Substantia nigra (tissue), 51 donors: ENCODE measurements at places on chromosomes 13 and 19.

DNA sequence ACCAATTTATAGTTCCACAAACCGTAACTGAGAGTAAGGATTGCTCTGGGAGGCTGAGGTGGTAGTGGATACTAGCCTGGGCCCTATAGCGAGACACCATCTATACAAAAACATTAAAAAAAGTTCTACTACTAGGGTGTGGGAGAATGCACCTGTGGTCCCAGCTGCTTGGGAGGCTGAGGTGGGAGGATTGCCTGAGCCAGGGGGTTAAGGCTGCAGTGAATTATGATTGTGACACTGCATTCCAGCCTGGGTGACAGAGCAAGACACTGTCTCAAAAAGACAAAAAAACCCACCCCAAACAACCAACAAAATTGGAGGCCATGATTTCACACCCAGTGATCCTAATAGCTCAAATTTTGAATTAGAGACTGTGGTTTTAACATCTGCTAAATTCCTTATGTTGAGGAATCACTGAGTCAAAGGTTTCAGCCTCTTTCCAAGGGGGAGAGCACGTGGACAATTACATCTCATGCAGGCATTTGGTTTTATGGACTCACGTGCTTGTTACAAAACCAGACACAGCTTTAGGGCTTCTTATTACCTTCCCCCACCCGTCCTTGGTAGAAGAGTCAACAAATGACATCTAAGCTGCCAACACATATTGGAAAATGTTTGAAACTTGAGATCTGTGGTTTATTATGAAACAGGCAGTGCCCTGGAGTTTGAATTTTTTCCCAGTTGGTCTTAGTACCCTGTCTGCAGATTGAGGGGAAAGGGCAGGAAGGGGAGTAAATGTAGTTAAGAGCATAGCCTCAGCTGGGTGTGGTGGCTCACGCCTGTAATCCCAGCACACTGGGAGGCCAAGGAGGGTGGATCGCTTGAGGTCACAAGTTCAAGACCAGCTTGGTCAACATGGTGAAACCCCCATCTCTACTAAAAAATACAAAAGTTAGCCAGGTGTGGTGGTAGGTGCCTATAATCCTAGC, 18.5 kb downstream of the CYP2A6 start:
- DNase-seq, result no peak

DNA sequence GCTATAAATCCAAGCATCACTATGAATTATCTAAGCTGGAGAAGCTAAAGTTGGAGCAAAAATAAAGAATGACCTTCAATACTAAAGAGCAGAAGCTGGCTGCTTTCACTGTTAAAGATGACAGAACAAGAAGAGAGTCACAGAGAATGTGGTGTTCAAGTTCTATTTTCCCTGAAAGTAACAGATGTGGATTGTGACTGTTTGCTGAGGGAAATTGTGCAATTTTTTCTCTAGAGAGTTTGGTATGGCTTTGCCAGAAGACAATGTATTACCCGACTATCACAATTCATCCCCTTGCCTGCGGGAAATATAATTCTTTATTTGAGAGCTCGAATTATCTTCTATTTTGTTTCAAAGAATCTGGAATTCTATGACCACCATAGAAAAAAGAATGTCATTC, 83.1 kb downstream of the TNFSF13B start:
- DNase-seq, result no peak

DNA sequence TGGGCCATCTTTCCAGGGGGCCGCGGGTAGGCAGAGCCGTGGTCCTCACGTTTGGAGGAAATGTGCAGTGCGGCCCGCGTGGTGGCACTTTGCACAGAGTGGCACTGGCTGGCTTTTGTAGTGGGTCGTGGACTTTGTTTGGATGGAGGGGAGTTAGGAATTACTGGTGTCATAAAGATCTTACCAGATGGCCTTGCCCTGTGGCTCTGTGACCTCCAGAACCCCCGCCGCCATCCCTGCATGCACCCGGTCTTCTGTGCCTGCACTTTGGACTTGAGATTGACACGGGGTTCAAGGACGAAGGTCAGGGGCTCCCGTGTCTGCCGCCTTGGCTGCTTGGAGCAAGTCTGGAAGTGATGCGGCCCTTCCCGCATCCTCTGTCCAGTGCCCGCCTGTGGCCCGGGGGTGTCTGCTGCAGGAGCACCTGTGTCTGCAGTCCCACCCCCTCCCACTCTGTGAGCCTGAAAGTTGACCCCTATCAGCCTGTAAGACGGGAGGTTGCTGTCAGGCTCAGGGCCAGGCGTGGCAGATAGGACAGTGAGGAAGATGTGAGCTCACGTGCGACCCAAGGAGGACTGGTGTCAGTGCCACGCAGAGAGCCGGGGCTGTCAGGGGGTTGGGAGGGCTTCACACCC, 2.2 kb downstream of the GNA11 start:
- DNase-seq, result no peak

DNA sequence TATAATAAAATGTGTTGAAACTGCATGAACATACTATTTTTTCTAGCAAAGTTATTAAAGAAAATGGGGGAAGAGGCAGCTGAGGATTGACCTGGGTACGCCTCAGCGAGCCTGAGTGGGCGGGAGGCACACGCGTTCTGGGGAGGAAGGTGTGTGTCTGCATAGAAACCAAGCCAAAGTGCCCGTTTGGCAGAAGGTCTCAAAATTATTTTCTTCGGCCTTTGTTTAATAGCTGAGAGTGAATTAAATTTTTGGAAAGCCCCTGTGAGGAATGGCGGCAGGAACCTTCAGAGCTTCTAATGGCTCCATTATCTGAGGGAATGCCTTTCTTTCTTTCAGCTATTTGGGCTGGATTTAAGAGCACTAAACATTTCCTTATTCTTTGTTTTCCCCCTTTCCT, 5.2 kb downstream of the ZIC2 start:
- no peak for DNase-seq

GRCh38 chr19:46596008-46596407, 5.1 kb upstream of the CALM3 start:
- DNase-seq, result no peak

- DNase-seq, result peak; percentile 79
Observed at GRCh38 chr19:36605101-36605876, at the start of gene ZNF382. ZNF382 (plus strand) TSS chr19:36605313; CDS start chr19:36609915, 4,602 bp downstream.

DNA sequence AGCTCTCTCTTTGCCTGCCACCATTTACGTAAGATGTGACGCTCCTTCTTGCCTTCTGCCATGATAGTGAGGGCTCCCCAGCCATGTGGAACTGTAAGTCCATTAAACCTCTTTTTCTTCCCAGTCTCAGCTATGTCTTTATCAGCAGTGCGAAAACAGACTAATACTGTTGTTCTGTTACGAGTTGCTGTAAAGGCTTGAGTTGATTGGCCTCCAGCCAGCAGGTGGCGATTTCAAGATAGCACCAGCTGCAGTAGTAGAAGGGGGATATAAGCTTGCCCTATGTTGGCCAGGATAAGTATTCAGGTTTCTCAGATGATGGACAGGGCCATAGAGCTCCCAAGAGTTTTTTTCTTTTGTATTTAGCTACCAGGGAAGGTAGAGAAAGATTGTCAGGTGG, 385.5 kb downstream of the MZT1 start:
- no peak for DNase-seq
